ENCODE measurements at places on chromosomes 7 and 10.
A peak's percentile ranks its signal among the peaks of the same experiment; 100 is the strongest.

GRCh38 chr7:1608318-1608717 is 38.5 kb upstream of the PSMG3 start:
- no peaks in the 10 kb centered on the region for H3K27me3 ChIP-seq
- H3K27ac ChIP-seq = no peak overlapping the region
- DNase-seq = no peak
- no peak overlapping the region for H3K4me3 ChIP-seq
- no peaks in the 10 kb centered on the region for H3K36me3 ChIP-seq

DNA sequence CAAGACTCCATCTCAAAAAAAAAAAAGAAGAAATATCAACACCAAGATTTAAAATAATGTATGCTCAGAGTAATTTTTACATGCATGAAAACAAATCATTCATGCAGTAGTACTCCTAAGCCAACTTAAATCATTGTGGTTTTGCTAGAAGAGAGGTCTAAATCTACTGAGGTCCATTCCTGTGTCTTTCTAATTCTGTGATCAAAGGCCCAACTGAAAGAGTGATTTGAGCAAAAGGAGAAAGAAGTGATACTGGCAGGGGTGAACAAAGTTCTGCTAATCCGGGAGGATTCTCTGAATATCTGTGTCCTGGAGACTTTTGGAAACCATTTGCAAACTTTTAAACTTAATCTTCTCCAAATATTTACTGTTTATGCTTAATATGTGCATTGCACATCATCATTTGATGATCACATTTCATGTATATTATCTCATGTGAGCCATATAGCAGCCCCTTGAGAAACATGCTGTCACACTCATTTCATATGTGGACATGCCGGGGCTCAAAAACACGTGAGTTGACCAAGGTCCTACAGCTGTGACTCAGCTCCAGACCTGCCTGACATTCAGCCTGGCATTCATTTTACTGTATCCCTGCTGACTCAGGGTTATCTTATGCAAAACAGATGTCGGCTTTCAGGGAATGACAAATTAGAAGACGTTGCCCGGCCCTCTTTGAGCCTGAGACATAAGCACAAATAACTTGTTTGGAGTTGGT is 76.4 kb downstream of the FAM107B start:
- no peaks in the 10 kb centered on the region for H3K36me3 ChIP-seq
- no peak overlapping the region for H3K4me3 ChIP-seq
- no peak overlapping the region for H3K27ac ChIP-seq

DNA sequence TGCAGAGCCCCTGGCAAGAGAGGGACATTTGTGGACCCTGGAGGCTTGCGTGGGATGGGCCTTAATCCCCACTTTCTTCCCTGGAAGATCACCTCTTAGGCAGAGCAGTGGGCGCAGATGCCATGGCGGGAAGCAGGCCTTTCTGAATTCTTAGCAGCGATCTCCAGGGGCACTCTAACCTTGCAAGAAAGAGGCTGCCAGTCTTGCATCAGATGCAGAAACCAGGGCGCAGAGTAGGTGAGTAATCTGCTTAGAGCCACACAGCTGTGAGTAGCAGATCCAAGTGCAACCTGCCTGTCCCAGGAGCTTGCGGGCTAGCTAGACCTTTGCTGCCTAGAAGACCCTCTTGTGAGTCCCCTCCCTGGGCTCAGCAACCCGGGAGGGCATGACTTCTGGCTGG is 40.0 kb downstream of the KCTD7 start:
- H3K4me3 ChIP-seq = no peak overlapping the region
- no peaks in the 10 kb centered on the region for H3K36me3 ChIP-seq
- H3K4me1 ChIP-seq = no peaks in the 10 kb centered on the region
- no peak for DNase-seq

- no peak overlapping the region for H3K27ac ChIP-seq
- H3K4me1 ChIP-seq = no peaks in the 10 kb centered on the region
- no peak for DNase-seq
- H3K27me3 ChIP-seq = no peaks in the 10 kb centered on the region
- no peaks in the 10 kb centered on the region for H3K36me3 ChIP-seq
Measured at GRCh38 chr7:44636926-44637325, 30.5 kb downstream of the OGDH start.

- DNase-seq = no peak
- no peaks in the 10 kb centered on the region for H3K4me1 ChIP-seq
- no peak overlapping the region for H3K4me3 ChIP-seq
- H3K27ac ChIP-seq = no peak overlapping the region
- no peaks in the 10 kb centered on the region for H3K36me3 ChIP-seq
- H3K27me3 ChIP-seq = no peaks in the 10 kb centered on the region
Measured at GRCh38 chr10:48478980-48479811, 125.7 kb downstream of the ARHGAP22 start.

DNA sequence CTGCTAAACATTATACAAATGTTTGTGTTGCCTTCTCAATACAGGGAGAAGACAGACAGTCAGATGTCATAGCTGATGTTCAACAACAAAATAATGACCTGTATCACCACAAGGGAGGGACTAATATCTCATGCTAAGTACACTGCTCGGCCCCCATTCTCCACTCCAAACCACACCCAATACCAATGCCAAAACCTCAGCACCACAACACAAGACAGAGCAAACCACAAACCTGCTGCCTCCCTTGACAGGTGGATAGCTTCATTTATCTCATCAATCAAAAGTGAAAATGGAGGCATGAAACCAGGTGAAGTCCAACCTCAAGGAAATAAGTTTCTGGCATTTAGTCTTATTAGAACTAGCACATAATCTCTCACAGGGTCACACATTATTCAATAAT is 109.5 kb downstream of the PARD3 start:
- no peaks in the 10 kb centered on the region for H3K27me3 ChIP-seq
- peaks cover 11% of the 10 kb centered on the region for H3K4me1 ChIP-seq
- peak overlapping the region; percentile 43 for H3K27ac ChIP-seq
- DNase-seq = no peak

DNA sequence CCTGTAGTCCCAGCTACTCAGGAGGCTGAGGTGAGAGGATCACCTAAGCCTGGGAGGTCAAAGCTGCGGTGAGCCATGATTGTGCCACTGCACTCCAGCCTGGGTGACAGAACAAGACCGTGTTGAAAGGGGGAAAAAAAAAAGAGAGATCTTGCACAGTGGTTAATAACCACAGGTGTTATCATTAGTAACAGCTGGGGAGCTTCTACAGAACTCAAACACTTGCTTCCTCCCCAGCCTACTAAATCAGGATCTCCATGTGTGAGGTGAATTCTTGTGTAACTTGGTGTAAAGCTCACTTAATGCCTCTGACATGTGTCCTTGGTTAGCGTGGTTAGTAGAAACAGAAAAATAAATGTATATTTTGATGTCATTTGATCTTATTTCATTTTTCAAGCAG is 43.9 kb upstream of the BMS1 start:
- H3K36me3 ChIP-seq = no peaks in the 10 kb centered on the region
- H3K27ac ChIP-seq = no peak overlapping the region
- no peak for DNase-seq
- no peaks in the 10 kb centered on the region for H3K4me1 ChIP-seq
- H3K4me3 ChIP-seq = no peak overlapping the region
- H3K27me3 ChIP-seq = no peaks in the 10 kb centered on the region

- H3K4me3 ChIP-seq = no peak overlapping the region
- H3K36me3 ChIP-seq = no peaks in the 10 kb centered on the region
- no peaks in the 10 kb centered on the region for H3K4me1 ChIP-seq
- DNase-seq = no peak
Measured at GRCh38 chr10:7513936-7514335, 103.1 kb upstream of the SFMBT2 start.

DNA sequence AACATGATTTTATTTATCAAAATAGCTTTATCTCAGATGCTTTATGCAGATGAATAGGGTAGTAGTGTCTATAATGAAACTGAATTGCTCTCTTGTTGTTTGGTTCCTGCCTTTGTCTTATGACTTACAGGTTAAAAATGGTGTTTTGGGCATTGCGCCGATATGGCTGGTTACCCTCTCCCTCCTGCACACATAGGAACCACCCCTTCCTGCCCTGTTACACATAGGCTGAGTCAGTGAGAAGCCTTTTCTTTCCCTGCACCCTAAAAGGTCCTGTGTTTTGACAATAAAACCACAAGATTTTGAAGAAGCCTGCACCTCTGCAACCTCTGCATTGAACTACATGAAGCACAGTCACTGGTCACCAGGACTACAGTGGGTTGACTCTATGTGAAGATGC is 655.8 kb upstream of the ANKRD30A start:
- no peaks in the 10 kb centered on the region for H3K4me1 ChIP-seq
- no peaks in the 10 kb centered on the region for H3K36me3 ChIP-seq
- no peak overlapping the region for H3K27ac ChIP-seq
- H3K27me3 ChIP-seq = peaks cover 11% of the 10 kb centered on the region
- no peak for DNase-seq

- H3K4me3 ChIP-seq = peak overlapping the region; percentile 95
- DNase-seq = peak; percentile 19
- no peak overlapping the region for H3K27ac ChIP-seq
Measured at GRCh38 chr10:122954731-122955050, 664 bp upstream of the C10orf88 start.

DNA sequence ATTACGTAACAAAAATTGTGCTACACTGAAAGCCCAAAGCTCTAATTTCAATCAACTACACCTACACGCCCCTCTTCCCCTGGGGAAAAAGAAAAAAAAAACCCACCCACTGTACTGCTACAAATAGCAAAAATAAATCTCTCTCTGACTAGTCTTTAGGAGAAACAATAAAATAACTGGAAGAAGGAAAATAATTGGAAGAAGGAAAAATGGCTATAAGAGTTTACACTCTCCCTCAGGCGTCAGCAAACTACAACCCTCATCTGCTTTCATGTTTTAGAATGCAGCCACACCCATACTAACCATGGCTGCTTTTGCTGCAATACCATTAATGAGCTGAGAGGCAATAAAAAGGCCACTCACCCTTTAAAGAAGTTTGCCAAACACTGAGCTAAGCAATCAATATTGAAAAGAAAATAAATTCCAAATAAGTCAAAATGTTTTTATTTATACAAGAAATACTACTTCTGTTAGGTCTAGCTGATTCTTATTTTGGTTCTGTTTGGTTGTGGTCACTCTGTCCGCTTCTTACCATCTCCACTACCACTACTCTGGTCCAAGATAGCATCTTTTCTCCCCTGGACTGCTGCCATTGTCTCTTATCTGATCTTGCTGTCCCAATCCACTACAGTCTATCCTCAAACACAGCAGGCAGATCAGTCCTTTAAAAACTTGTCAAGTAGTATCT is 3.8 kb downstream of the MINDY3 start:
- no peaks in the 10 kb centered on the region for H3K27me3 ChIP-seq
- H3K4me1 ChIP-seq = peaks cover 6% of the 10 kb centered on the region
- no peak overlapping the region for H3K4me3 ChIP-seq

- H3K4me1 ChIP-seq = no peaks in the 10 kb centered on the region
- H3K27ac ChIP-seq = no peak overlapping the region
- H3K4me3 ChIP-seq = peak overlapping the region; percentile 9
- no peaks in the 10 kb centered on the region for H3K27me3 ChIP-seq
- H3K36me3 ChIP-seq = no peaks in the 10 kb centered on the region
Measured at GRCh38 chr7:130345136-130345535, 520 bp downstream of the CPA5 start.

DNA sequence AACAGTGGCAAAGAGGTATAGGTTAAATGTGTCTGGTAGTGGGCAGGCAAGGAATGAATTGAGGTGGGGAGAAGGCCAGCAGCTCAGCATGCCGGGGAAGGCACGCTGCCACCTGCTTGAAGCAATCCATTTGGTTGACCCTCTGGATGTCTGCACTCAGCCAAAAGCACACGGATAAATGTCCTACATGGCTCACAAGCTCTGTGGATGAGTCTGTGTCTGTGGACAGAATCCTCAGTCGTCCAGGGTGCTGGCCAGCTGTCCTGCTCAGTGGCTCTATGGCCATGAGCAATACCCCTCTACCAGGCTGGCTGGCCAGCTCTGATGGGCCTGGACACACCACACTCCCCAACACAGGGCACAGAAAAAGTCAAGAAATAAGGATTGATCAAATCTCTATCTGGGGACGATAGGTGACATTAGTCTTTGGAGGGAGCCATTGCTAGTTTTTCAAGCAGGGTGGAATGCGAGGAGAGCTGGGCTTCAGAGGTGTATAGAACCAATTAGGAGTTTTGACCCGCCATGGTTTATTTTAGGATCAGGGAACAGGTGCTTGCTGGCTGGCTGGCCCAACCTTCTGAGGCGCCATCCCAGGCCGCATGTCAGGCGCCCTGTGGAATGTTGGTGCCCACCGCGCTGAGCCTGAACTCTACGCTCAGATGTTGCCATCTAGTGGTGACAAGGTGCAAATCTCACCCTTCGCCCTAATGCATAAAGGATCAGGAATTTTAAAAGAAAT is 493.4 kb downstream of the TNS3 start:
- no peaks in the 10 kb centered on the region for H3K36me3 ChIP-seq
- H3K4me1 ChIP-seq = no peaks in the 10 kb centered on the region
- no peak overlapping the region for H3K27ac ChIP-seq
- no peaks in the 10 kb centered on the region for H3K27me3 ChIP-seq
- peak; percentile 66 for DNase-seq

GRCh38 chr7:117072620-117073118 is 119.4 kb downstream of the ST7 start:
- no peaks in the 10 kb centered on the region for H3K36me3 ChIP-seq
- H3K27ac ChIP-seq = no peak overlapping the region
- no peaks in the 10 kb centered on the region for H3K4me1 ChIP-seq
- peak; percentile 23 for DNase-seq
- no peaks in the 10 kb centered on the region for H3K27me3 ChIP-seq
- no peak overlapping the region for H3K4me3 ChIP-seq

DNA sequence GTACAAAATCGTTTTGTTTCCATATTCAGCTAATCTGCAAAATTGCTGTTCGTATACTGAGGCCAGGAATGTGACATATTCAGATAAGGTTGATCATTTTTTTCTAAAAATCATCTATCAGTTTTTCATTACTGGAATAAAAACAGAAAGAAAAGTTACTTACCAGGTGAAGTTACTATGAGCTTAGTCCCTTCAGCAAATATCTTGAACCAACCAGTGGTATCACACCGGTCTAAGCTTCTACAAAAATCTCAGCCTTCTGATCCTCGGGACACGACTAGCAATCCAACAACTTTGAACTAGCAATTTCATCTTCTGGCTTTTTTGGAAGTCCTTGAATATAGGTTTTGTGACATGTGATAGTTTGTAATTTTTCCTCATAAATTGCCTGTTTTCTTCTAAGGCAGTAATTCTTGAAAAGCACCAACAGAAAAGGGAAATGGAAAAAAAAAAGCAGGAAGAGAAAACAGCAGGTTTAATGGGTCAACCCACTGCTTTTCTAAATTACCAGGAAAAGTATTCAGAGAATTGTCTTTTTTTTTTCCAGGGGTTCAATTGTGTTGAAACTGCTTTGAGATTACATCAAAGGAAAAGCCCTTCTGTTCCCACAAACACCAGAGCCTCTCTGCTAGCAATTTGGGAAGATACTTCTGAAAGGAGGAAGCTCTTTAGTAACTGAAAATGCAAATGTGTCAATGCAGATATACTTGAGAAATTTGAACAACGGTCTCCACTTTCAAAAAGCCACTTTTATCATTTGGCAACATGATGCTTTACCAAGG is 2.9 kb upstream of the TARP start:
- no peaks in the 10 kb centered on the region for H3K4me1 ChIP-seq
- H3K36me3 ChIP-seq = no peaks in the 10 kb centered on the region
- no peak overlapping the region for H3K27ac ChIP-seq
- H3K27me3 ChIP-seq = no peaks in the 10 kb centered on the region

All from uterus (tissue), 4 donors.